GOT3 (cell line): ENCODE measurements at places on chromosomes 3 and 15.

GRCh38 chr15:79779746-79780145 lies 117.1 kb downstream of the MTHFS start:
- DNase-seq = no peak

GRCh38 chr3:20503394-20504082 lies 317.5 kb upstream of the SGO1 start:
- DNase-seq = no peak

- DNase-seq = no peak
Measured at GRCh38 chr3:197354568-197355001, 56.2 kb upstream of the DLG1 start.

GRCh38 chr15:36525430-36525829 lies 54.0 kb upstream of the CDIN1 start:
- no peak for DNase-seq

- DNase-seq = no peak
Measured at GRCh38 chr3:115428841-115429240, 194.5 kb upstream of the GAP43 start.

DNA sequence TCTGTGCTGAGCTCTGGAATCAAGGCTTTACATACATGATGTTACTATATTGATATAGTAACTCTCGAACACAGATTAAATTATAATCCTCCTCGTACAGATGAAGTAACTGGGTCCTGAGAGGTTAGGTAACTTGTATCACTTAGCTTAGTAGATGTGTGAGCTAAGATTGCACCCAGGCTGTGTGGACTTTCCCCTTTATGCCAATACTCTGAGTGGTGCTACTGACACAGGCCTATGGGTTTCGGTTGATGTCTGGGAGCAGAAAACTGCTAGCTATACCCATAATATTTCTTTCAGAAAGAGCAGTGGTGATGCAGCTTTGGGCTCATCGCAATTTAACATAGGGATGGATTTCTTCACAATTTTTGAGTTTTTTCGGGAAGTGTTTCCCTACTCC lies 259.7 kb downstream of the RBMS3 start:
- no peak for DNase-seq

GRCh38 chr3:114207768-114208167 lies 28.9 kb upstream of the DRD3 start:
- no peak for DNase-seq

DNA sequence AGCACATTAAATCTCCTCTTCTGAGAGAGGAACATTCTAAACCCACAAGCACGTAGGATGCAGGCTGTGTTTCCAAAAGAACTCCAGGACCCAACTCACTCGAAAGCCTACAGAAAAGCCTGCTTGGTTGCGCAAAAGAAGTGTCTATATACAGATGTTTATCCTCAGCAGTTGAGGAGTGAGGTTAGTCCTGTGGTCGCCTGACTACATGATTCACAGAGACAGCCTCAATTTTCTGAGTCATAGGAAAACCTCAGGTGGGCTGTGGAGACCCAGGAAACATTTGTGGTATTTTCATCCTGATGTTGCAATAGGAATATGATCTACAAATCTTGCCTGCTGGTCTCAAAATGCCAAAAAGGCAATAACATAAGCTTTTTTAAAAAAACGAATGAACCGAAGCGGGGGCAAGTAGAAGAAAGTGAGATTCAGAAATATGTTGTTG lies 183.8 kb upstream of the THRB start:
- DNase-seq = no peak

DNA sequence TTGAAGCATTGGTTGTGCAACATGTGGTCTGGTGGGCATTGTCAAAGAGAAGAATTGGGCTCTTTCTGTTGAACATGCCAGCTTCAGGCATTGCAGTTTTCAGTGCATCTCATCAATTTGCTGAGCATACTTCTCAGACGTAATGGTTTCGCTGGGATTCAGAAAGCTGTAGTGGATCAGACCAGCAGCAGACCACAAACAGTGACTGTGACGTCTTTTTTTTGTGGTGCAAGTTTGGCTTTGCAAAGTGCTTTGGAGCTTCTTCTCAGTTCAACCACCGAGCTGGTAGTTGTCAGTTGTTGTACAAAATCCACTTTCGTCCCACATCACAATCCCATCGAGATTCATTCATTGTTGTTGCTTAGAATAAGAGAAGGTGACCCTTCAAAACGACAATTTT lies 84.5 kb downstream of the NPAP1 start:
- DNase-seq = no peak

GRCh38 chr15:31455499-31455898 lies 128.9 kb downstream of the KLF13 start:
- DNase-seq = no peak

DNA sequence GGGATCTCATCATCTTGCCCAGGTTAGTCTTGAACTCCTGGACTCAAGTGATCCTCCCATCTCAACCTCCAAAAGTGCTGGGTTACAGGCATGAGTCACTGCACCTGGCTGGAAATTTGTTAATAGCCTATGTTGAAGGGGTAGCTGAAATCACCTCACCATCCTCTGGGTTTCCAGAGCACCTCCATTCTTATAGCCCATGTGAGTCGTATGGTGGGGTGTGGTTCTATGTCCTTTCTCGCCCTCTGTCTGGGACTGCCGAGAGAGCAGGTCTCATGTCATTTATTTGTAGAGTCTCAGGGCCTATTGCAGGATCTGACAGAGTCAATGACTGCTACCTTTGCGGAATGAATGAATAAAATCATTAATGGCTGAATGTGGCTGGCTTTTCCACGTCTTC lies 20.9 kb downstream of the CEMIP start:
- DNase-seq = no peak

GRCh38 chr3:73207946-73208440 lies 146.5 kb downstream of the EBLN2 start:
- DNase-seq = no peak

GRCh38 chr3:185361920-185362319 lies 1.0 kb upstream of the MAP3K13 start:
- DNase-seq = no peak

DNA sequence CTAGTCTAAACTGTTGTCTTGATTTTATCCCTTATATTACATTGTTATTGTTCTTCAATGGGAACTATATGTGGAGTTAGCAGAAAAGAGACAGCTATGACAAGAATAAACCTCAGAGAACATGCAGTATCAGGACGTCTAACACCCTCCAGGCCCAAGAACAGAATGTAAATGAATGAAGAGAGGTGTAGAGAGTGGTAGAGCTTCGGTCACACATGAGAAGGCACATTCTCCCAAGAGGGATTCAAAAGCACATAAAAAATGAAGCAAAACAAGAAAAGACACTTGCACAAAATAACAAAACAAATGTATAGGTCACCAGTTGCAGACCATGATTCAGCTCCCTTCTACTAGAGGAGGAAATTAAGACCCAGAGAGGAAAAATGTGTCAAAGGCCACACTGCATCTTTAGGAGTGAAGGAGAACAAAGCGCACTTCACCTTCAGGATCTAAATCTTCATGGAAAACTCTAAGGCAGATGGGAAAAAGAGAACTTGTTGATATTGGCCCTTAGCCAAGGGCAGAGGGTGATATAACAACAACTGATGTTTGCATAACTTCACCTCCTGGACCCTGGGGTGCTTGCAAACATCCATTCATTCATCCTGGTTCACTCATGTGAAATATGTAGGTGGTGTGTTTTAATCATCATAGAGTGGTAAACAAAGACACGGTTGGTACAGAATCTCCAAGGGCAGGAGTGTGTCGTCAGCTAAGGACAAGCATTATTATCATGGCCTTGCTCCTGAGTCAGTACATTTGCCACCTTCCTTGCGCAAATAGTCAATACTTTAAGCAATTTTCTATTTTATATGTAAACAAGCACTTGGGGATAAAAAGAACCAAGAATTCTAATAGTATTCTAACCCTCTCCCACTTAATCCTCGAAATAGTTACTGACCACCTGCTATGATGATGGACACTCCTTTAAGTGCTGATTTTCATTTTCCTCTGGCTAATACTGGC lies 8.8 kb downstream of the NEK10 start:
- no peak for DNase-seq

DNA sequence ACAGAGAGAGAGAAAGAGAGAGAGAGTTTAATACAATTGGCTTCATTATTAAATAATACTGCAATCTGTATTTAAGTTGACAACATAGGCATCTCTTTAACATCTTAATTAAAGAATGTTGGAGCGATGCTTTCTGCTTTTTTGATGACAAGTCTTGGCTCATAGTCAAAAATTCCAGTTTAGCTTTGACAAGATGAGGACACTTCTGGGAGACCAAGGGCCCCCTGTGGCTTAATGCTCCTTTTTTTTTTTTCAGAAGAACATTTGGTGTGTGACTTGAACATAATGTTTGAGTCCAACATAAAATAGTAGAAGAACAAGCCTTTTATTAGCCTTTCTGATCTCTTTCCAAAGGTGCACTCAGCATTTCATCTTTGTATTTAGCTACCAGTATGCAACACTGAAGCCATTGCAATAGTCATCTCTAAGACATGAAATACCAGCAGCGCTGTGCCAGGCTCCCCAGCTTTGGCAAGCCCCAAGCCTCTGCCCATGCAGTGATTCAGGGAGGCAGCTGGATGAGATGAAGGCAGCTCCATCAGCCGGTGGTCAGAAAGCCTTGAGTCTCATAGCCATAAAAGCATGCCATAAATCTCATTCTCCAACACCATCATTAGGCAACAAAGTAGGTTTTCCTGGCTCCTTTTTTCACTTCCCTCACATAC lies 349.4 kb upstream of the SEMA6D start:
- DNase-seq = no peak
